Inflammatory macrophage (primary cell): ENCODE measurements at places on chromosomes 4 and X.

GRCh38 chrX:68754406-68754805 lies 74.4 kb upstream of the EFNB1 start:
- DNase-seq = no peak

DNA sequence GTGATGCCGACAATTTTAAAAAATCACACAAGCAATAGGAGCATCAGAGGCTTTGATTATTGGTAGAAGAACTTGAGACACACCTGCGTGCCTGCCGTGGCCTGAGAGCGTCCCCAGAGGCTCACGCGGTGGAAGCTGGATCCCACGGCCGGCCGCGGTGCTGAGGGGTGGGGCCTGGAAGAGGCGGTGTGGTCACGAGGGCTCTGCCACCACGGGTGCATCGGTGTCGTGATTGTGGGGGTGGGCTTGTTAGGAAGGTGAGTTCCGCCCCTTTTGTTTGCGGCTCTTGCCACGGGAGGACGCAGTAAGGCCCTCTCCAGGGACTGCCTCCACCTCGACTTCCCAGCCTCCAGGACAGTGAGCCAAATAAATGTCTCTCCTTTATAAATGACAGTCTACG lies 77.2 kb upstream of the ADRA2C start:
- no peak for DNase-seq

DNA sequence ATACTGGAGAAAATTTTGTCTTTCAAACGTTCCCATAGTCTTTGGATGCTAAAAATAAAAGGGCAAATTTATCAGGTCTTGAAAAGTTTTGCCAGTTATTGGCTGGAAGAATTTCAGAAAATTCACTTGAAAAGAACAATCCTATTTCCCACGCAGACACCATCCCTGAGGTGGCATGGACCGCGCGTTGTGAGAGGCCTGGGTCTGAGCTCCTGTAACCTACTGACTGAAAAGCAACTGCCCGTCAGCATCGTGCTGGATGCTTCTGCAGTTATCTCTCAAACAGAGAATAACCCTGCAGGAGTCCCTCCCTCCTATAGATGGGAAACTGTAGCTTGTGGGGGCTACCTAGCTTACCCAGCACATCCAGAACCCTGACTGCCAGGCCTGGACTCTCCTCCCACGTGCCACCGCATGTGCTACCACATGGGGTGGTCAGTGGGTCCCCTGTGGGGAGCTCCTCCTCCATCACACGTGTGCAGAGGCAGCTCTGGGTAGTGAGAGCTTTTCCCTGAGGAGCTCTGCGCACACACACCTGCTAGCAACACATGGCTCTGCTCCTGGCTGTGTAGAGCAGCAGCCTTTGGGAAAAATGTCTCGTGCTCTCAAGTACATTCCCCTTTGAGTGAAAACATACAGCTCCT lies 36.1 kb downstream of the NSG1 start:
- no peak for DNase-seq

DNA sequence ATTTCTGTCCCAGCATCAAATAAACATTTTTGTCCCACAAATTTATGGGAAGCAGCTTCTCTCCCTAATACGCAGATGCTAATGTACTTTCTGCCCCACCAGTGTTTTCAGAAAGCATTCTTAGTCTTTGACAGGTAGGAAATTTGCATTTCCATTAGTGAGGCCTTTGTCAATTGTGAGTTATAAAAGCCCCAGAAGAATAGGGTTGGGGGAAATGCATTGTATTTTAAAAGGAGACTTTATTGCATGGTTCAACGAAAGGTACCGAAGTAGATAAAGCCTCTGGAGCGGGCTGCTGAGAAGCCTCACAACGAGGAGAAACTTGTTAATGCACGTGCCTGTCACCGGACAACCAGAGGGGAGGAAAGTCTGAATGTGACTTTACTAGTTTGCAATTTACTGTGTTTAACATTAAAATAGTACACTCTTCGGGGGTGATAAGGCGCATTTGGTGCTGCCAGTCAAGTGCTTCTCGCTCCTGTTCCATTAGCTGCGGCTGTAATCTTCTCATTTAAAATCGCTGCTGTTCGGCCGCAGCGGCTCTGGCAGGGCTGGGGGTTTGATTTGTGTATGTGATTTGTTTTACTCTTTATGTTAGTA lies 63.4 kb downstream of the DCTD start:
- no peak for DNase-seq

DNA sequence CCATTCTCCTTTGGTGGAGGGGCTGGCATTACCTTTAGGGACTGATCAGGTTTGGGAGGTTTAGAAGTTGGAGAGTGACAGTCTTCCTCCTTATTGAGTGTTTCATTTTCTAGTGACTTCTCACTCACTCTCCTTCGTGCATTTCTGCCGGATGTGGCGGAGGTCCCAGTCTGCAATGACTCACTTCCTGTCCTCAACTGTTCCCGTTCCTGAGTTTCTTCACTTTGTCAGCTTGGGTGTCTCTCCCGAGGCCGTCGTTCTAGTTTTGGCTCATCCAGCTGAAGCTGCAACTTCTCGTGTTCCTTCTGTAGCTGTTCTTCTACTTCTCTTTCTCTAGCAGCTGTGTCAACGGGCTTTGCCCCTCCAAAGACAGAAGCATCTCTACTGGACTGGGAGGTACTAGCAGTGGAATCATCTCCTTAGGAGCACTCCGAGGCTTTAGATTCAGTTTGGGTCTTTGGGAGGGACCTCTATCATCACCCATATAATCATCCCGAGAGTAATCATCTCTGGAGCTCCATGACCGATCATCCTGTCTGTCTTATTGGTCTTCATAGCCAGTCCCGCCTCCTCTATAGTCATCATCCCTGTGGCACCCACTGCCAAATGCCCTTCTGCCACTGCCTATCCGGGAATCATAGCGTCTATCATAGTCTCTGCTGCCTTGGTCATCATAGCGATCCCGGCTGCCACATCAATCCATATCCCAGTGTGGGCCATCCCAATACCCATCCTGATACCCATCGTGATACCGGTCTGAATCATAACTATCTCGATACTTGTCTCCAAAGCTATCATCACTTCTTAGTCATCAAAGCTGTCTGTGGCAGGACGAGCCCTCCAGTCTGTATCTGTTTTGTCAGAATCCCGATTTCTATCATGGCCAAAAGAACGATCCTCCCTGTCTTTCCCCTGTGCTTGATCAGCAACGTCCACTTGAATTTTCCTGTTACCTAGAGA lies 35.3 kb upstream of the VSIG4 start:
- peak; percentile 83 for DNase-seq

DNA sequence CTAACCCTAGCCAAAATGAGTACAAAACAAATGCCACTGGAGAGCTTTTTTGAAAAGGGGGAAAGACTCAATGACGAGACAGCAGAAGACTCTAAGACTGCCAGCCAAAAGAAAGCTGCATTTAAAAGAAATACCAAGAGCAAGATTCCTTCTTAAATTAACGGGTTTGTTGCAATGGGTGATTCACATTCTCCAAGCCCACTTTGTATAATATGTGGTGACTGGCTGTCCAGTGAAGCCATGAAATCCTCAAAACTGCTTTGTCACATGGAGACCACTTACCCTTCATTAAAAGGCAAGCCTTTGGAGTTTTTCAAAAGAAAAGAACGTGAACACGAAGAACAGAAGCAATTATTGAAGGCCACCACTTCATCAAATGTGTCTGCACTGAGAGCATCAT lies 68.2 kb downstream of the MRPL1 start:
- no peak for DNase-seq

- DNase-seq = no peak
Observed at GRCh38 chr4:11937941-11938340, 509.2 kb upstream of the HS3ST1 start.

GRCh38 chr4:133190098-133190497 lies 41.0 kb downstream of the PCDH10 start:
- no peak for DNase-seq

DNA sequence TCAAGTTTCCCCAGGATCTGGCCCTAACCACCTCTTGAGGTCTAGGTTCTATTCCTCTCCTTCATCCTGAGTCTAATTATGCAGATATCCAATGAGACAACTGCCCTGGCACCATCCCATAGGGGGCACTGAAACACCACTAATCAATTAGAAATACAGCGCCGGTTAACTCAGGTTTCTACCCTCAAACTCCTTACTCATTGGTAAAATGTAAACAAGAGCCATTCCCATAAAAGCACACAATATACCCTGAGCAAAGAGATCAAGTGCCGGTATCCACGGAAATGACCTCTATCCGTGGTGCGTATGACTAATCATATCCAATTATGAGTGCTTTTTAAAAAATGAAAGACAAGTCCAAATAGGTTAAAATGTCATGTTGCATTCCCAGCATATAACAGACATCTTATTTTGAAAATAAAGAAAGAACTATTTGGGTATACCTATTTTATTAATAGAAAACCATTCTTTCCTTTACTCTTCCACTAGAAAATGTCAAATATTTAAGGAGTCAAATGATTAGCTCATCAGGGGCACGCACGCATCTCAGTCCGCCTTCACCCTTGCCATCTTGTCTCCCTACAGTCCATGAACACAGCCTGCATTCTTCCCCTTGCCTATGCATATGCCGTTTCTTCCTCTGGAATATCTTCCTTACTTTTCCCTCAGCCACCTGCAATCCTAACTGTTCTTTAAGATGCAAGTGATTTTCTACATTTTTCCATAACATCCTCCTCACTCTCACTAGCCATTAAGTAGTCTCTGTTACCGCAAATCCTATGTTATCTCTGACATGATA lies 141.1 kb downstream of the MAML3 start:
- DNase-seq = peak; percentile 62

- no peak for DNase-seq
Observed at GRCh38 chr4:163694385-163694784, 199.9 kb downstream of the TMA16 start.

GRCh38 chrX:22313766-22314165 lies 41.1 kb downstream of the CBLL2 start:
- DNase-seq = no peak

DNA sequence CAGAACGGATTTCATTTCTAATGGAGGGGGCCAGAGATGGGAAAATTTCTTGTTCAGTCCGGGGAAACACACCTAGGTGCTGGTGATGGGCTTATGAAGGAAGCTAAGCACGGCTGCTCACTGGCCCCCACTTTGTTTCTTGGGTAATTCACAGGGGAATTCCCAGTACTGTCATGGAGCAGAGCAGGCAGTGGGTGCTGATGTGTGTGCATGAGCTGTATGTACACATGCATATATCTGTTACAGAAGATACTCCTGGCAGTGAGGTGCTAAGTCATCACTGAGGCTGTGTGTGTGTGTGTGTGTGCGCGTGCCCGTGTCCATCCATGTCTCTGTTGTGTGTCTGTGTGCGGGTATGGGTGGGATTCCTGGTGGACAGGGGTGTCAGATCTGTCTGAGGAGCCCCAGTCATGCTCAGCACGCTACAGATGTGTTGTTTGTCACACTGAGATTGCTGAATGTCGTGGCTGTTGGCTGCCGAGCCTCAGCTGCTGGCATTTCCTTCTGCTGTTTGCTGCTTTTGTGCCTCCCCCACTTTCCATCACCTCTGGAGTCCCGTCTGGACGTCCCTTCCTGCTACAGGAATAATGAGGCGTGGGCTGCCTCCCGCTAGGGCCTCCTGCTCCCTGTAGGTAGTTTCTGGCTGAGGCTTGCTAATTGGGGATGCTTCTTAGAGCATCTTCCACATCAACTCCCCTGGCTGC lies 53.3 kb downstream of the JADE1 start:
- DNase-seq = no peak

GRCh38 chr4:141155586-141155985 lies 22.3 kb upstream of the RNF150 start:
- DNase-seq = no peak

DNA sequence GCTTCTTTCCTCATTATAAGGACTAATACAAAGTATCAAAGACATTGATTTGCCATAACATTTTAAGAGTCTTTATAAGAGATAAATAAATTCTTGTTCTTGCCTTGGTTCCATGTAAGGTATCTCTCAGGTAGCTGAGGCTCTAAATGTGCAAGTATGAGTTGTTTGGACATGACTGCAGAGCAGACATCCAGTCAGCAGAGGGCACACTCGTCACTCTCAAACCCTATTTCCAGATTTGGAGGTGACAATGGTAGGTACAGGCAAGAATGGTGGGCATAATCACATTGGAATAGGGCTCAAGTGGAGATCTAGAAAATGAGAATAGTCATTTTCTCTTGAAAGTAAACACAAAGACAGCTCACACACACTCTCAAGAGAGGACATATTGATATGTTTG lies 133.3 kb upstream of the ZIC3 start:
- no peak for DNase-seq

GRCh38 chrX:39813631-39814277 lies 284.0 kb downstream of the BCOR start:
- no peak for DNase-seq

GRCh38 chr4:150297861-150298474 lies 219.7 kb downstream of the DCLK2 start:
- DNase-seq = peak; percentile 42

DNA sequence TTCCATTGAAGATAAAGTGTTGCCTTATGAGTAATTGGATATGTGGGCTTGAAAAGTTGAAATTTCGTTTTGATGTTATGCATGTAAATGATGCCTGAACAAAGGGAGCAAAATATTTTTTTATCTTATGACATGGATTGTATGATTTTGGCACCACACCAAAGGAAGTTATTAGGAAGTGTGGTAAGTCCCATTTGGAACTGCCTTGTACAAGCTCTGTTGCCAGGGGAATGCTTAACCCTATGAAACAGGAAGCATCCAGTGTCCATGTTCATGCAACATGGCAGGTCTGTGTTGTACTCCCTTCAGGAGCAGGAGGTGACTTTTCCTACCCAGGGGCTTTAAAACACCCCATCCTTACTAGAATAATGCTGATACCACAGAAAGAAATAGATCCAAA lies 13.2 kb downstream of the SMPX start:
- DNase-seq = no peak

DNA sequence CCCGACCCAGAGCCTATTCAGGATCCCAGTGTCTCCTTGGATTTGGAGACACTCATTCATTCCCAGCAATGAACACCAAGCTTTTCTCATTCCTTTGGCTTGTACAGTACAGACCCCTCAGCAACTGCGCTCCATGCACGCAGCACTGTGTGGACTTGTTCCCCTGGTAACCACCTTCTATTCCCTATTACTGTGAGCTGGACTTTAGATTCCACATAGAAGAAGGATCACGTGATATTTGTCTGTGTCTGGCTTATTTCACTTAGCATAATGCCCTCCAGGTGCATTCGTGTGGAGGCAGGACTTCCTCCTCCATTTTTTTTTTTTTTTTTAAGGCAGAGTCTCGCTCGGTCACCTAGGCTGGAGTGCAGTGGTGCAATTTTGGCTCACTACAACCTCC lies 106.4 kb downstream of the PHKA2 start:
- DNase-seq = no peak

- no peak for DNase-seq
Observed at GRCh38 chr4:13455411-13455810, 28.7 kb downstream of the RAB28 start.

GRCh38 chr4:172656055-172656454 lies 512.6 kb upstream of the GALNT7 start:
- no peak for DNase-seq

- peak; percentile 31 for DNase-seq
Observed at GRCh38 chr4:52052475-52052780, 1.3 kb downstream of the SPATA18 start.

GRCh38 chr4:180058691-180059215 lies 2184.4 kb upstream of the TENM3 start:
- no peak for DNase-seq

- no peak for DNase-seq
Observed at GRCh38 chr4:10761903-10762302, 77.3 kb upstream of the CLNK start.

GRCh38 chr4:186699298-186699697 lies 24.4 kb downstream of the FAT1 start:
- no peak for DNase-seq
